ENCODE measurements at places on chromosomes 1 and 21.

DNA sequence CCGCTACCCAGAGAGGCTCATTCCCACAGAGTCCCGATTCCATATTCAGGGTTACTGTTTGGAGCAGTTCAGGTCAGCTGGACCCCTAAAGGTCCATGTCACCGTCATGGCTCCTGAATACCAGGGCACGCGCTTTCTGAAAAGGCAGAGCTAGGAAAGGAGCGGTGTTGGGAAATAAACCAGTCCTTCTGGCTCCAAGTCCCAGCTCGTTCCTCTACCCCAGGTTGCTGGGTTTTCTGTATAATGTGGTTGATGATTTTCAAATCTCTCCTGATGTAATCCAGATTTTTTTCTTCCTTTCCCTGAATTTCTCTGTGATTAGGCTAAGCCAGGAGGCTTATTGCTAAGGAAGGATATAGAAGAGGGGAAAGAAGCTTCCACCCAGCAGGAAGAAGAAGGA is 14.0 kb upstream of the PKP1 start:
- no peak for DNase-seq

GRCh38 chr1:226525750-226526149 is 22.8 kb upstream of the STUM start:
- DNase-seq, result no peak

DNA sequence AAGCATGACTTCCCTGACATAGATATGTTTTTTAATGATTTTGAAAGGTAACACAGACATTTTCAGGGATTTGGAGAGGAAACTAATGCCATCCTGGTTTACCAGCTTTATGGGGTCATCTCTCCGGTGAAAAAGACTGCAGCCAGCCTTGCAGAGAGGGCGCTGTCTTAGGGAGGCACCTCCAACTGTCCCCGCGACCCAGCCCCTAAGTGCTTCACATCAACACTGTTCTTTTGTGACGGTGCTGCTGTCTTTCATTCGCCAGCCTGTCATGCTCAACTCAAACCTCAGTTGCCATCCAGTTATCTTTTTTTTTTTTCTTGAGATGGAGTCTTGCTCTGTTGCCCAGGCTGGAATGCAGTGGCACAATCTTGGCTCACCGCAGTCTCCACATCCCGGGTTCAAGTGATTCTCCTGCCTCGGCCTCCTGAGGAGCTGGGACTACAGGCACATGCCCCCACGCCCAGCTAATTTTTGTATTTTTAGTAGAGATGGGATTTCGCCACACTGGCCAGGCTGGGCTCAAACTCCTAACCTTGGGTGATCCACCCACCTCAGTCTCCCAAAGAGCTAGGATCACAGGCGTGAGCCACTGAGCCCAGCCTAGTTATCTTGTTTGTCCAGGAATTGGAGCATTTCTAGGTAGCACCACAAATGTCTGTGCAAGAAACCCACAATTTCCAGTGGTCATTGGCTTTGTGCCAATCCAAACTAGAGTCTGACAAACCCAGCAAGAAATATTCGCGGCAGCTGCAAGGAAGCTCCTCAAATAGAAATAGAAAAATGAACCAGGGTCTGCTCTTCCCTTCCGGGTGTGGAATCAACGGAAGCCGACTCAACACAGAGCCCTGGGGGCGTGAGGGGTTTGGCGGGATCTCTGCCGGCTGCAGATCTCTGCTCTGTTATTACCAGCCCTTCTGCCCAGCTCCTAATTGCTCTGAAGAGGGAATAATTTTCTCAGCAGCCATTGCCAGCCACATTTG is 24.2 kb downstream of the PDE9A start:
- DNase-seq, result no peak

GRCh38 chr1:214449371-214449770 is 102.0 kb downstream of the PTPN14 start:
- no peak for DNase-seq

- DNase-seq, result no peak
Measured at GRCh38 chr1:238186887-238187574, 296.3 kb upstream of the ZP4 start.

GRCh38 chr1:3633344-3634058 is 8.7 kb downstream of the TPRG1L start:
- DNase-seq, result no peak

- DNase-seq, result no peak
Measured at GRCh38 chr1:39282537-39283216, 78.2 kb downstream of the MACF1 start.

GRCh38 chr1:209241487-209241886 is 342.0 kb upstream of the CAMK1G start:
- no peak for DNase-seq

GRCh38 chr1:93471284-93471683 is 23.4 kb downstream of the FNBP1L start:
- no peak for DNase-seq
